ENCODE measurements at places on chromosomes 3 and 15.
A peak's percentile ranks its signal among the peaks of the same experiment; 100 is the strongest.

DNA sequence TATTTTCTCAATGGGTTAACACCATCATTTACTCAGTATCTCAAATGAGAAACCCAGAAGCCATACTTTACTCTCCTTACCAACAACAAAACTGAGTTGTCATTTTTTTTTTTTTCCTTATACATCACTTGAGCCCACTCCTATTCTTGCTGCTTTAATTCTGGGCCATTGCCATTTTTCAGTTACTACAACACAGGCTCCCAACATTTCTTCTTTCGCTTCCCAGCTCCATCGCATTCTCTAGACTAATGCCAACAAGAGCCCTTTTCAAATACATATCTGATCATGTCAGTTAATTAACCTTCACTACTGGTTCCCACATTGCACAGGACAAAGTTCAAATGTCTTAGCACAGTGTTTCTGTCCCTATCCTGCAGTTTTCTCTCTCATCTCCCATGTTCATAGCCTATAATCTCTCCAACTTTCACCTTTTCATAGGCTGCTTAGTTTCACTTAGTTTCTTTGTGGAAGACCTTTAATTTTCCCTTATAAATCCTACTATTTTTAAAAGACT lies 22.5 kb upstream of the ANXA2 start:
- no peak for DNase-seq

- no peak for DNase-seq
These were observed 516.9 kb upstream of the TBL1XR1 start for GRCh38 chr3:177713928-177714900.

- DNase-seq, result no peak
These were observed 93.8 kb upstream of the UBE2E1 start for GRCh38 chr3:23711916-23712494.

DNA sequence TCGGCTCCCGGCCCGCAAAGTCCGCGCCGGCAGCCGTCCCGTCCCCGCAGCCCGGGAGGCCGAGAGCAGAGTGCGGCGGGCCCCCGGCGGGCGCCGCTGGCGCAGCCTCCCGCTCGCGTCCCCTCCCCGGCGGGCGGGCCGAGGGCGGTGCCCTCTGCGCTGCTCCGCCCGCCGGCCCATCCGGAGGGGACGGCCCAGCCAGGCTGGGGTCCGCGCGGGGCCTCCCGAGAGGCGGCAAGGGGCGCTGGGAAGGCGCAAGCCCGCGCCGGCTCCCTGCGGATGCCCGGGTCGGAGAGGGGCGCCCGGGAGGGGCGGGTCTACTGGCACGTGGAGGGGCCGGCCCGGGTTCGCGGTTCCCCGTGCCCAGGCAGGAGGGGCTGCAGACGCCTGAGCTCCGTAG lies at the start of the genes CLCN2 and POLR2H:
TSS of gene CLCN2 (minus strand) at position 74 of the 400 bp plus-strand sequence. CDS start 126 bp downstream, outside the sequence.
TSS of gene POLR2H (plus strand) at position 179 of the 400 bp plus-strand sequence. CDS start 1,783 bp downstream, outside the sequence.
- peak; percentile 43 for DNase-seq

- DNase-seq, result no peak
These were observed 40.5 kb downstream of the OSTN start for GRCh38 chr3:191239407-191240031.

- DNase-seq, result no peak
These were observed 152.3 kb downstream of the CACNA1D start for GRCh38 chr3:53646723-53647122.

DNA sequence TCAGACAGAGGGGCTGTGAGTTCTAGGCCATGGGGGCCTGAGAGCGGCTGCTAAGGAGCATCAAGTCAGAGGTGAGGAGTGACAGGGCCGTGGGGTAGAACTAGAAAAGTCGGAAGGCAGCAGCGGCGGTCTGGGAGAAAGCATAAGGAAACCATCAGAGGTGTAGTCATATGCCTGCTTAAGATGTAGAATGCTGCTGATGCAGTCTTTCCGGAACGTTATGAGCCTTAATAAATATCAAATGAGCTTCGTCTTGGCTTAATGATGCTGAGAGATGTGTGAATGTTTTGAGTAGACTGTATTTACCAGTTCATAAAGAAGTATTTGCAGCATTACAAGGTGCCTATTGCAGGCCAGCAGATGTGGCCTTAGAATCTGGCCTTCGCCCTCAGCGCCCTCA lies 15.2 kb downstream of the ATG7 start:
- DNase-seq, result no peak

DNA sequence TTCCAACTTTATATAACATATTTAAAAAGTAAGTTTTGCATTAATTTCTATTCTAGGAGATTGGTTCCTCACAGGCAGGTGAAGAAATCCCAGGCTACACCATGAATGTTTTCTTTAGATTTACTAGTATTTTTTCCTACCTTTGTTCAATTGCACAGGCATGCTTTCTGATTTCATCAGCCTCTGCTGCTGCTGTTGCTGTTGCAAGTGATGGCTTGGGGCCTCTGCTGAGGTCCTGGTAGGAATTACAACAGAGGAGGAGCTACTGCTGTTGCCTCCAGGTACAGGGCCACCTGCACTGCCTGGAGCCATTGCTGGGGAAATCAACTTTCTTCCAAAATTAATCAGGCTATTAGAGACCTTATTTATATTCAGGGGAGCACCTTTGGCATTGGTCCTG lies 353.3 kb downstream of the PLCL2 start:
- no peak for DNase-seq
